Ureter (tissue), 1 donor: ENCODE measurements at places on chromosomes 3 and 15.

- peak; percentile 62 for DNase-seq
These were observed 20.4 kb downstream of the BHLHE40 start for GRCh38 chr3:4999531-5000184.

- DNase-seq: no peak
These were observed 44.5 kb downstream of the OXNAD1 start for GRCh38 chr3:16309558-16309957.

GRCh38 chr3:44186712-44187111 lies 55.0 kb upstream of the TOPAZ1 start:
- no peak for DNase-seq

- DNase-seq: no peak
These were observed 699.9 kb upstream of the ZNF385D start for GRCh38 chr3:22450786-22451400.

DNA sequence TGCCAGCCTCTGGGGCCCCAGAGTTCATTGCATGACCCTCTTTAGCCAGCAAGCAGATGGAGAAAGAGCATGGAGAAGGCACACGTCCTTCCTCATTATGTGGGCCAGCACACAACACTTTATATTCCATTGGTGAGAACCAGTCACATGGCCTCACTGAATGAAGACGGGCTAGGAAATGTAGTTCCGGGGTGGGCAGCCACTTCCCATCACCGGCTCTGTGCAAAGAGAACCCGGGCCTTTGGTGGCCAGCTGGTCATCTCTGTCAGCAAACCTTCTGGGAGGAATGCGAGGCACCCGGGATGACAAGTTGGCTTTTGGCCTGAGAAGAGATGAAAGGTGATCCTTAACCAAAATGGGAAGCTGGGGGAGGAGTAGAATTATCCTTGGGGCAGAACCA lies 90.2 kb upstream of the VGLL4 start:
- DNase-seq: no peak

DNA sequence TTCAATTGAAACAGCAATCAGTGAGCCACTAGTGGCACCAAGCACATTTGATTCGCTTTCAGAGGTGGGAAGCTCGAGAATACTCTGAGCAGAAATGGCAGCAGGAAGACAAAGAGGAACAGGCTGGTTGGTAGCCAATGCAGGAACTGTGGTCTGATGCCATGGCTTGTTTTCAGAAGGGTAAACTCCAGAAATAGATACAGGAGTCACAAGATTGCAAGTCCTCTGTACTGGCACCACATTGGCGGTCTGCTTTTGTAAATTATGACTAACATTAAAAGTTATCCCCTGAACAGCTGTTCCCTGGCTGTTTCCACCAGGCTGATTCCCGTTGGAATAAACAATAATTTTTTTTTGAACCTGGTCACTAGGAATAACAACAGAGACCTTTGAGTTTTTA lies 35.5 kb downstream of the USF3 start:
- DNase-seq: no peak

- DNase-seq: no peak
These were observed 8.1 kb upstream of the PHC3 start for GRCh38 chr3:170189398-170190256.

GRCh38 chr3:167739190-167739810 lies 3.8 kb downstream of the SERPINI1 start:
- DNase-seq: no peak

GRCh38 chr3:150081084-150081483 lies 110.4 kb upstream of the PFN2 start:
- no peak for DNase-seq

- DNase-seq: no peak
These were observed 20.5 kb upstream of the ABHD2 start for GRCh38 chr15:89067751-89068150.

DNA sequence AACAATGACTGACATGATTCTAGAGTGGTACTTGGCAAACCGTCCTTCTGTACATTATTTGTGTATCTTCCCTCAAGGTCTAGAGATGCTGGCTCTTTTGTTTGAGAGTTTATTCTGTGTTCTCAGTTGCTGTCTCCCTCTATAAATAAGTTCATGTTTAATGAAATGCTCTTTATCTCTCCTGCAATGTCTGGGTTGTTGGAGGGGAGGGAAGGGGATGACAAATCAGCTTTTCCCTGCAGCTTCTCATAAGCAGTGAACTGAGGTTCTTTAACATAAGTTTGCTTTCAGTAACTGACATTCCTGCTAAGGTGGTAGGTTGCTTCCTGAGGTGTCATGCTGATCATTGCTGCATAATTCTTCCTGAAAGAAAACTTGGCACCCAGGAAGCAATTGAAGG lies 21.8 kb downstream of the ITPR1 start:
- no peak for DNase-seq

GRCh38 chr3:48623851-48624547 lies 2.4 kb upstream of the TMEM89 start:
- no peak for DNase-seq

DNA sequence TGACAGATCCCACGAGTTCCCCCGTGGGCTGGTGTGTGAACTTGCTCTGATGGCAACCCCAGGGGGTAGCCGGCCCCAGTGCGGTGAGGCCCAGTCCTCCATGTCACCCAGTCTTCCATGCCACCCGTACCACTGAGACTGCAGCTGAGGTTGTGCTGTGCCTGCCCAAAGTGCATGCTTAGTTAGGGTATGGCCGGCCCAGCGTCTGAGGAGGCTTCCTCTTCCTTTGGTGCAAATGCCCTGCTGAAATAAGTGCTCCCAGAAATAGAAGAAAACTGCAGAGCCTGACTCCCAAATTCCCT lies 31.5 kb downstream of the MGLL start:
- no peak for DNase-seq

DNA sequence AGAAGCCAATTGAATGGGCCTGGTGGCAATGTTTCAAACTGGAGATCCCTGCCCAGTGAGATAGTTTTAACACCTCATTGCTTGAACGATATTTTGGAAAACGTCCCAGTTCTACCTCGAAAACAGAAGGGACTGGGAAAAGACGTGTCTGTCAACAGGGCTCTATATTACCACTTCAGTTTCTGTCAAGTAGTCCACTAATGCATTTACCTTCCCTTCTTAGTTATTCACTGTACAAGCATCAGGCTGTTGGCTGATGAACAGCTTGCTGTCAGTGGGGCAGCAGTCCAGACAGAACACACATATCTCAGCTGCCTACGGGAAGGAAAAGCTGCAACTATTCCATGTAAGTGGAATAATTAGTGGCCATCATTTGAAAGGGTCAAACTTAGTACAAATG lies 794.7 kb upstream of the GBE1 start:
- no peak for DNase-seq

DNA sequence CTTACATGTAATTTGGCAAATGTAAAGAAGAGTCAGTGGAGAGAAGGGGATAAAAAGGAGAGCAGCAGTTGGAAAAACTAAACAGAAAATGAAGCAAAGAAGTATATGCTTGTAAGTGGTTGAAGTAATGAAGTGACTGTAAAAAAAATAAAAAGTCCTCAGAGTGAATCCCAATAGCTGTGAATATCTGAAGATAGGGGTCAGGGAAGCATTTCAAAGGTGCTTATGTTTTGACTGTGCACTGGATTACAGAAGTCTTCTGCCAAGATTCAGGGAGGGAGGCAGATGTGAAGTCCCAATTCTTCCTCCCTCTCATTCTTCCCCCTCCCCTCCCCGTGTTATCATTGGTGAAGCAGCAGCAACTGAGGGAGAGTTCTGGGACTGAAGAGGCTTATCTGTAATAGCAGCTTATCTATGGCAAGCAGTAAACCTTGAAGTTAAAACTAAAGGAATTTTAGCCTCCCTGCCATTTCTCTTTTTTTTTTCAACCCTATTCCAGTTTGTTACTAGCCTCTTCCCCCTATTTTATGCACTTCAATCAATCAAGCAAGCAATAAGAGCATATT lies 597.9 kb downstream of the IGSF11 start:
- DNase-seq: no peak

DNA sequence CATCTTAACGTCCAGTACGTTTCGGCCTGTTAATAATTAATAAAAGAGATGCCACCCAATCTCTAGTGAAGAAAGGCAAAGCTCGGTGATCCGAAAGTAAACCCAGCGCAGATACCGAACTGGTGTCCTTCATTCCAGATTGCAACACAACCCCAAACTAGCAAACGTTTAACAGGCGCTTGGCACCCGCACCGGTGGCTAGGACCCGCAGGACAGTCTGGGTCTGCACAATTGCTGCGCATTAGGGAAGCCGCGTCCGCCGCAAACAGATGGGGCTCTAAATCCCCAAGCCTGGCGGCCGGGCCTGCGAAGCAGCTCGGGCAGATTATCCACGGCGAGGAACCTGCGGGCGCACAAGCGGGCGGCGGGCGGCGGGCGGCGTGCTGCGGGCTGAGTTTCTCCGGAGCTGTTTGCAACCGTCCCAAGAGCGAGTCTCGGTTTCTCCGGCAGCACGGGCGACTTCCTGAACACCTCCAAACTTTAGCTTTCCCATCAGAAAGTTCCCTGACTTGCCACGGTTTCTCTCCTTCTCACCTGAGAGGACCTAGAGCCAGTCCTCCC lies 112.1 kb upstream of the ICE2 start:
- peak; percentile 58 for DNase-seq

- DNase-seq: no peak
These were observed 429.5 kb downstream of the NAALADL2 start for GRCh38 chr3:175288621-175289020.

GRCh38 chr3:187871204-187871591 lies 125.9 kb upstream of the BCL6 start:
- no peak for DNase-seq

DNA sequence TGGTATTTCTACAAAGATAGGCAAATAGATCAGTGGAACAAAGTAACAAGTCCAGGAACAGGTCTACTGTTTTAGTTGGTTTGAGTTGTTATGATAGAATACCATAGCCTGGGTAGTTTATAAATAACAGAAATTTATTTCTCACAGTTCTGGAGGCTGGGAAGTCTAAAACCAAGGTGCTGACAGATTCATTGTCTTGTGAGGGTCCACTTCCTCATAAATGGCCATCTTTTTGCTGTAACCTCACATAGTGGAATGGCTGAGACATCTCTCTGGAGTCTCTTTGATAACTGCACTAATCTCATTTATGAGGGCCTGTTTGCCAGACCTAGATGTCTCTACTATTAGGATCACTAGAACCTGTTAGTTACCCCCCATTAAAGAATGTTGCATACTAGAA lies 152.3 kb upstream of the MYRIP start:
- no peak for DNase-seq

DNA sequence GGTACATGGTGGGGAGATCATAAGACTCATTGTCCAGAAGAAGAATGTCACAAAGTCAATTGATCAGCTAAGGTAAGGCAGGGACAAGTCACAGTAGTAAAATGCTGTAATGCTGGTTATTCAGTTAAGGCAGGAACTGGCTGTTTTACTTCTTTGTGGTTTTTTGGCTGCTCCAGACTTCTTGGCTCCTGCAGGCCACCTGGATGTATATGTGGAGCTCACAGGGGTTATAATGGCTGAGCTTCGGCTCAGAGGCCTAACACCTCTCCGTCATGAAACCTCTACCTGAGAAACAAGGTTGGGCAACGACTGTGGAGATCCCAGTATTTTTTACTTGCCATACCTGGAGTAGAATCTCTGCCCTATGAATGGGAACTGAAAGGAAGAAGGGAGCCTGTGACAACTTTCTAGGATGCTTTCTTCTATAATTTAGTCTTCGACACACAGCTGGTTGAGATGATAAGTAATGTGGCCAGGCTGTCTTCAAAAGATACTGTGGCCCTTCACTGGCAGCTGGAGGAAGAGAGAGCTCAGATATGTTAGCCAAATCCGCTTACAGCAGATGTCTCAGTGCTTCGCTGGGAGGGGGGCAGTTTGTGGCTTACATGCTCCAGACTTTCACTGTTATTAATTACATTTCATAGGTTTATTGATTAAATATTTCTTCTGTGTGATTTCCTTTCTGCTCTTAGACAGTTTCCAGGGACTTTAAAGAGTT lies 887.8 kb downstream of the IGSF11 start:
- no peak for DNase-seq

GRCh38 chr3:147407498-147408187 lies 1.3 kb upstream of the ZIC4 start:
- no peak for DNase-seq

GRCh38 chr3:81624756-81625155 lies 136.7 kb downstream of the GBE1 start:
- DNase-seq: no peak

DNA sequence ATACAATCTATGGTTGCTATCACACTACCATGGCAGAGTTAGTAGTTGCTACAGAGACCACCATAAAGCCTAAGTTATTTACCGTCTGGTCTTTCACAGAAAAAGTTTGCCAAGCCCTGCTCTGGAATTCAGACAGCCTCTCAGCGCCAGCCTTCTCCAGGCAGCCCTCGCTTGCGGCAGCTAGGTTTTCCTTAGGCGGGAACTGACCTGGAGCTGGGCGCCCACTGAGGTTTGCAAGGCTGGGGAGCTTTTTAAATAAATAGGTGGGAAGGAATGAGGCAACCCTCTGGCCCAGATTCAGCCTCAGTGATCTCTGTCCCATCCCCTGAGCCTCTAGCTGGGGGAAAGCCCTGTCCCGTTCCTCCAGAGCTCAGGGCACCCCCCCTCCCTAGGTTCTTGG lies 1.2 kb downstream of the CTSH start:
- no peak for DNase-seq

GRCh38 chr3:57169872-57170623 lies 4.9 kb upstream of the IL17RD start:
- peak; percentile 65 for DNase-seq

DNA sequence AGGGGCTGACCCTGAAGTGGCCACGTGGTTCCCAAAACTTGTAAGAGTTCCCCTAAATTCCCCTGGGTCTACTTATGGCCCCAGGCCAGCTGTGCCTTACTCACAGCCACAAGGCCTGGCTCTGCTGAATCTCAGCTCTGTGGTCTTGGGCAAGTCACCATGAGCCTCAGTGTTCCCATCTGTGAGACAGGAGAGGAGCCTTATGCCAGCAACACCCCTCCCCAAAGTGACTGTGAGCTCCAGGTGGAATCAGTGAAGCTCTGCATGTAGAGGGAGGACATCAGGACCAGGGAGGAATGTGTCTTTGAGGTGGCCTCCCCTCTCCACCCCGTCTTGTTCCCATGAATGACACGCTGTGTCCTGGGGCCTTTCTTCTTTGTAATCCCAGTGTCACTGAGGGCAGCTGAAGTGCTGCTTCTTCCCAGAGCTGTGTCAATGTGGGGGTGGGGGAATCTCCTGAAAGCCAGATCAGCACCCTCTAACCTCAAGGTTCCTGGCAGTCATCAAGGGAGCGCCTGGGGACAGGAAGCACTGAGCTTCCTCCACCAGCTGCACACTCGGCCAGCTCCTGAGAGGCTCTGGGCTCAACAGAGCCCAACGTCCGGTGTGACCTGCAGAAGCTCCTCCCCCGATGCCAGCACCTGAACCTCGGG lies 258.9 kb downstream of the UACA start:
- no peak for DNase-seq

DNA sequence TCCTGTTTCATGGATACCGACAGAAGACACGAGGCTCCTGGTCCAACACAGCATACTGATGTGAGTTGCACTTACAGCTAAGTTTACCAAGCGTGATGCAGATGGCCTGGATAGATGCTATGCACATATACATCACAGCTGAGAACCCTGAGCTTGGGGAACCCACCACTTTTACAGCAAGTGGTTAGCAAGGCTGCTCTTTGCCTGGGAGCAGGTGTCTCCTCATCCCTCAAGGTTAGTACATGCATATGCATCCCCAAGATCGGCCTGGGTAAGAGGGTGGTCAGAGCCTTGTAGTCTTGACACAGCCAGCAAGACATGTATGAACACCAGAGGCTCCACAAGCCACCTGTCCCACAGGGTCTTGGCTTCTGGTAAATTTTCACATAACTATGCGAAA lies 28.3 kb downstream of the LRRC2 start:
- DNase-seq: no peak
